ENCODE measurements at places on chromosomes 11 and 22.

DNA sequence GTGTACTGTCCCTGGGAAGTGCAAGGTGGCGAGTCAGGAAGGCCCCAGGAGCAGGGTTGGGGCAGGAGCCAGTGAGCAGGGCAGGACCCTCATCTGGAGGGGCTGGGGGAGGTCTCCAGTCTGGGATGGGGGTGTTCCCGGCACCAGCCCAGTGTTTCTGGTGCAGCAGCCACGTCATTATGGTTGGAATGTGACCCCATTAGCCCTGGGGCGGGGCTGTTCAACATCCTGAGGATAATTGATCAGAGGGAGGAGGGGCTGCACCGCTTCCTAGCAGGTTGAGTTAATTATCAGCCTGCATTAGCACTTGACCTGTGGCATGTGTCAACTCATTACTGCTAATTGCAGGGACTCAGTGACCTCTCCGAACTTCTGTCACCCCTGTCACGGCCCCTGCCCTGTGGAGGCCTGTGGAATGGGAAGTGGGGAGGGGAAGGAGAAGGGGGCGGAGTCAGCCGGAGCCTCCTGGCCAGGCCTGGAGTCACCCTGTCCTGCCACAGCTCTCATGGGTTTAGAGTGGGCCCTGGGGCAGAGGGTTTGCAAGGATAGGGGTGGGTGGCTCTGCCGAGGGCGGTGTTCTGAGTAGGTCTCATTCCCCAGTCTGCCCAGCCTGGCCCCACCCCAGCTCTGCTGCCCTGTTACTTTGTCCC lies 52.8 kb upstream of the CCDC188 start:
- DNase-seq = no peak

DNA sequence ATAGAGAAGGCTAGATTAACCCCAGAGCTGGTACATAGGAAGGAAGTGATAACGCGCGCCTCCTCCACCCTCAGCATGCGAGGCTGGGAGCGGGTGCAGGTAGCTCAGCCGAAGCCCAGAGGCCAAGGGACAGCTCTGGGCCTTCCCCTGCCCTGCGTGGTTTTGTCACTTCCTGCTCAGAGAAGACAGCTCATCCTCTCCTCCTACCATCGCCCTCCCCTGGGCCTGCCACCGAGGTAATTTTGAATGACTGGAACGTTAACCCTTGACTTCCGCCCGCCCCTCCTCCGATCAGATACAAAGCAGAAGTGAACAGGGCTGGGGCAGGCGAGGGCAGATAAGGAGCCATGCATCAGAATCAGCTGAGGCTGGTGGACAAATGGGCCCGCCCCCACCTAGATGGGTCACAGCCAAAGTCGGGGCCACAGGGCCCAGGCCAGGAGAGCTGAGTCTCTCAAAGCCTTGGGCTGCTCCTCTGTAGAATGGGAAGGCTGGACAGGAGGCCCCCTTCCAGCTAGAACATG lies 1.6 kb downstream of the RAC2 start:
- no peak for DNase-seq

GRCh38 chr11:93504110-93505095 lies 38.8 kb downstream of the SMCO4 start:
- peak; percentile 13 for DNase-seq

DNA sequence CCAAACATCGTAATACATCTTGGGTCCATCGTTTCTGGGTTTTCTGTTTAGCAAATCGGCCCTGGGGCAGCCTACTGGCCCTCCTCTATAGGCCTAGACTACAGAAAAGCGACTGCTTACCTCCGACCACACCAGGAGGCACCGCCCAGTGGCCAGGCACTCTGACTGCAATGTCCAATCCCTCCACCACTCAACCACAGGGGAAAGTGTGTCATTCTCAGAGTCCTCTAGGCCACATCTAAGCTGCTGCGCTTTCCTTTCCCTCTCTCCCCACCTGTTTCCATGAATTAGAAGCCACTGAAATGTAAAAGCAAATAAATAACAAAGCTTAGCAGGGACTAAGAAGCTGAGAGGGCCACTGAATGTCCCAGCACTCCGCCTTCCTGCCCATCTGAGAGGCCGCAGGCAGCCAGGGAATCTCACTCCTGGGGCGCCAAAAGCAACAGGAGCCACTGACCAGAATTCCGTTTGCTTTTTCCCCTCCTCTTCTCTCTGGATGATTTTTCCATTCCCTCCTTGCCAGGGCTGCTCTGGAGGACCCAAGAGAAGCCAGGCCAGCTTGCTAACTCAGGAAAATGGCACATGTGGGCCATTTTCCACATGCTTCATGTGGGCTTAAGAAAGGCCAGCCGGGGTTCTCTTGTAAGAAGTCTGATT lies 50.1 kb upstream of the FLI1 start:
- no peak for DNase-seq

- no peak for DNase-seq
Measured at GRCh38 chr22:19520007-19520406, 4.2 kb downstream of the CLDN5 start.

DNA sequence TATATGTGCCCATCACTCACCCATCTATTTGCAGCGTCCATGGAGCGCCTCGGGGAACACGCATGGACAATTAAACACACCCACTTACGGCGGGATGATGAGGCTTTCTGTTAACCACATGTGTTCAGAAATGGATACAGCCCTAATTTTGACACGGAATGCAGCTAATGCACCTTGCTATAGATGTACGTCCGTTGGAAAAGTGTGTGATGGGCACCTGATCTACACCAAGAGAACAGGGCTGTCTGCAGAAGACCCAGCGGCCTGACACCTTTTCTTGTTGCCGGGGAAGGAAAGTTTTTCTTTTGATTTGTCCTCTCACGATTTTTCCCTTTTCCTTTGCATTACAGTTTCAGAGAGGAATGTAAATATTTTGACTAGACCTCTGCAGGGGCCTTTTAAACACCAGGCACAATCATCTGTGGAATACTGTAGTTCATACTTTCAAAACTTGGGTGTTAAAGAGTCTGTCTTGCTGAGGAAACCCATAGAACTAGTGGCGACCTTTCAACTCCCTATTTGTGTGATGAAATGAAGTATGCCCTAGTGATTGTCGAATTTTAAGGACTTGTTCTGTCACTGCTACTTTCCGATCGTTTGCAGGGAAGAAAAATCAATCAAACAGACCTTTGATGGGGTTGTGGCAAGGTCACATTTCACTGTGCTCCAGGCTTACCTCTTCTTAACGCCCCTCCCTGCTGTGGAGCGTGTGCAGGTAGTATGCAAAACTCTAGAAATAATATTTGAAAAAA lies 16.5 kb upstream of the PAX6 start:
- DNase-seq = no peak

GRCh38 chr11:13534358-13534757 lies 38.6 kb upstream of the PTH start:
- no peak for DNase-seq

DNA sequence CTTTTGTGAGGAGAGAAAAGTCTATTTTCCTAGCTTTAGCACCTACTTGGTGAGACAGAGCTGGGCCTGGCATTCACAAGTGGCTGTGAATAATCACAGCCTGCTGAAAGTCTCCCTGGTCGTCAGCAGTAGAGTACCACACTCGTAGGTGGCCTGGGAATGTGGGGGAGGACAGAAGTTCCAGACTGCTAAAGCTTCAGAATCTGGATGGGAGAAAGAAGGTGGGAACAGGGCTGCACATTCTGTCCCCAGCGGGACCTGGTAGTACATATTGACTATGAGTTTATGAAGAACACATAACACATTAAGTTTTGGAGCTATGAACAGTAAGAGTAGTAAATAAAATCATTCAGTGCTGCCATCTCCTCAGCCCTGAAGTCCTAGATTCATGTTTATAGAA lies 19.0 kb upstream of the LIMK2 start:
- DNase-seq = no peak

GRCh38 chr11:61962213-61963015 lies 5.0 kb downstream of the FTH1 start:
- no peak for DNase-seq

- no peak for DNase-seq
Measured at GRCh38 chr22:19801340-19802000, 40.9 kb downstream of the TBX1 start.

GRCh38 chr22:22940961-22941605 lies 53.5 kb downstream of the IGLL5 start:
- no peak for DNase-seq

DNA sequence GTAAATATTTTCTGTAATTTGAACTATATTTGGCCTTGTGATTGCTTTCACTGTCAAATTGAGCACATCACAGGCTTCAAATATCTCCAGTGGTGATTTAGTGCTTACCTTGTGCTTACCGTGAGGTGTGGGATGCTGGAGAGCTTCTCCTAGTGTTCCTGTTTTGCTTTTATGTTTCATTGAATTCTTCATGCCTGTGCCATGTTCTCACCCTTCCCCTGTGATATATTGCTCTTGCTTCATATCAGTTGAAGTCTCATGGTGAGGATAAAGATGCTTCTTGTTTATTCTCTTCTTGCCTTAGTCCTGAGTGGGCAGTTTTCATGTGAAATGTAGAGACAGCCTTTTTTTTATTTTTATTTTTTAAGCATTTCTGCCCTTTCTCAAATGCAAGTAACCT lies 198.0 kb upstream of the PDGFD start:
- DNase-seq = no peak

GRCh38 chr11:124934862-124935547 lies 842 bp downstream of the HEPACAM start:
- DNase-seq = no peak

DNA sequence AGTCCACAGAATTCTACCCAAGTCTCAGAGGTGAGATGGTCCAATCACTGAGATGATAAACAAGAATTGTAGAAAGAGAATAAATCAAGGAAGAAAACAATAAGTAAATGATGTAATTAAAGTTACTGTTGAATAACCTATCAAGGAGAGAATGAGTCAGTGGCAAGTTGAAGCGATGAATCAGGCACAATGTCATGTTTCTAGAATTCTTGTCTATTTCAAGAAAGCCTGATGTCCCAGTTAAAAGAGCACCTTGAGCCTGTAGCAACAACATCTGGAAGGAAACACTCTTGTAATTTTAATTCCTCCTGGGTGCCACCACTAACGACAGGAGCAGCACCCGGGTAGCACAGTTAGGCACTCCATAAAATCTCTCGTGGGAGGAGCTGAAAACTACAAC lies 67.9 kb upstream of the SLC35C1 start:
- no peak for DNase-seq

- no peak for DNase-seq
Measured at GRCh38 chr11:40338062-40338461, 1121.4 kb downstream of the LRRC4C start.

GRCh38 chr11:107733518-107733917 lies 21.7 kb upstream of the SLN start:
- no peak for DNase-seq

DNA sequence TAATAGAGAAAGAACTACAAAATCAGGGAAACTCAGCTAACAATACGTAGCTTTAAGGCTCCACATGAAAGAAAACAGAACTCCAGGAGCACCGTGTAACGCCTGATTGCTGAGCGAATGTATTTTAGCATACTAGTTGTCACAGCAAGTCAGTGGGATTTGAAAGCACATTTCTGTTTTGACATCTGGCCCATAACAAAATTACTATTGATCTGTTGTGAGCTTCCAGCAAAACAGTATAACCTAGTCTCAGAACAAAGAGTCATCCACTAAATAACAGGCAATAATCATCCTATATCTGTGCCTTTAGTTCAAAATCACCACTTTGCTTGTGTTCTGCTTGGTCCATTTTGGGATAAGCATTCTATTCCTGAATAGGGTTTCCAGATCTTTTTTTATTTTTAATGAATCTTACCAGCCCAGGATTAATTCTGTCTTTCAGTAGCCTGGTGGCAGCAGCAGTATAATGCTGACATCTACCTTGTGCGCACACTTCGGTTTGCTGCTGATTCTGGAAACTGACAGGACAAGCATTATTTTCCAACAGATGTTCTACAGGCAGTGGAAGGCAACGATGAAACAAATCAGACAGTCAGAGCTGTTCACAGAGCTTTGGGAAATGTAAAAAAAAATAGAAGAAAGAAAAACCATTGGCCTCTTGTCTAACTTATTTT lies 66.2 kb downstream of the CADM1 start:
- DNase-seq = no peak

- no peak for DNase-seq
Measured at GRCh38 chr11:59173080-59173963, 1.4 kb downstream of the DTX4 start.

GRCh38 chr22:20131597-20131858 lies at the start of gene ZDHHC8:
Gene ZDHHC8 (plus strand): TSS chr22:20131804. CDS start chr22:20131948, 144 bp downstream.
- DNase-seq = no peak

- no peak for DNase-seq
Measured at GRCh38 chr11:69656536-69657455, 15.8 kb downstream of the CCND1 start.

GRCh38 chr22:49322861-49323622 lies 504.6 kb downstream of the BRD1 start:
- DNase-seq = no peak

DNA sequence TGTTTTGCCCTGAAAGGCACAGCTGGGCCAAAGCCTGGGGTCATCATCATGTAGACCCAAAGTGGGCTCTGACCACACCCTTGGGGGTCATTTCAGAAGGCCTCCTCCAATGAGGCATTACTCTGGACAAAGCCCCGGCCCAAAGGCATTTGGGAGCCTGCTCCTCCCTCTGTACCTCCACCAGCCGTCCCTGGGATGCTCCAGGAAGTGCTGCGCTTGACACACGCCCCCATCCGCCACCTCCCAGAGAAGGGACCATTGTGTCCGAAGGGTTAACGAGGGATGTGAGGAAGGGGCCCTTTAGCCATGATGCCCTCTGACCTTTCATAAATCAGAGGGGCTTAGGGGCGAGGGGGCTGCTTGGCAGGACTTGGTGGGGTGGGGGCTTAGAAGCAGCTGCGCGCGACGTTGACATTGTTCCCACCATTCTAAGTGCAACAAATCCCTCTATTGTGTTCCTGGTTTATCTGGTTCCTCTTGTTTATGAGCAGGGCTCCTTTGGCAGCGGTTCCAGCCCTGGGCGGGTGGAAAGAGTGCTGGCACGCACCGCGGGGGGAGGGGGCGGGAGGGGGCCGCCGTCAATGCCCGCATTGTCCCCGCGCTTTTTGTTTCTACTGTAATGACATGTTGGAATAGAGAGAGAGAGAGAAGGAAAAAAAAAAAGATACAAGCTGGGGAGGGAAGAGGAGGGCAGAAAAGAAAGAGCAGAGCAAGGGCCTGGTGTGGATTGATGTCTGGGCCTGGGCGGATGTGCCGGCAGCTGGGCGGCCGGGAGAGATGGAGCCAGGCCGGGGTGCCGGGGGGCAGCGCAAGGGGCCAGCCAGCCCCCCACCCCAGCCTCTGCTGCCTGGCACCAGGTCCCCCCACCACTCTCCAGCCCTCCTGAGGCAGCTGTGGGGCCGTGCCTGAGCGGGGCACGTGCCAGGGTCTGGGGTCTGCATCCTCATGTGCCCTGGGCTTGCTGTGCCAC lies 32.1 kb upstream of the SOX10 start:
- peak; percentile 23 for DNase-seq

- DNase-seq = no peak
Measured at GRCh38 chr11:114909866-114910265, 231.5 kb downstream of the NXPE2 start.
